ENCODE measurements at places on chromosomes 7 and 10.

GRCh38 chr7:73682745-73683055, 553 bp downstream of the DNAJC30 start:
- no peak for DNase-seq

GRCh38 chr7:18320971-18321567, 174.5 kb upstream of the HDAC9 start:
- peak; percentile 44 for DNase-seq

- no peak for DNase-seq
Measured at GRCh38 chr7:23100697-23101096, 4.9 kb upstream of the KLHL7 start.

DNA sequence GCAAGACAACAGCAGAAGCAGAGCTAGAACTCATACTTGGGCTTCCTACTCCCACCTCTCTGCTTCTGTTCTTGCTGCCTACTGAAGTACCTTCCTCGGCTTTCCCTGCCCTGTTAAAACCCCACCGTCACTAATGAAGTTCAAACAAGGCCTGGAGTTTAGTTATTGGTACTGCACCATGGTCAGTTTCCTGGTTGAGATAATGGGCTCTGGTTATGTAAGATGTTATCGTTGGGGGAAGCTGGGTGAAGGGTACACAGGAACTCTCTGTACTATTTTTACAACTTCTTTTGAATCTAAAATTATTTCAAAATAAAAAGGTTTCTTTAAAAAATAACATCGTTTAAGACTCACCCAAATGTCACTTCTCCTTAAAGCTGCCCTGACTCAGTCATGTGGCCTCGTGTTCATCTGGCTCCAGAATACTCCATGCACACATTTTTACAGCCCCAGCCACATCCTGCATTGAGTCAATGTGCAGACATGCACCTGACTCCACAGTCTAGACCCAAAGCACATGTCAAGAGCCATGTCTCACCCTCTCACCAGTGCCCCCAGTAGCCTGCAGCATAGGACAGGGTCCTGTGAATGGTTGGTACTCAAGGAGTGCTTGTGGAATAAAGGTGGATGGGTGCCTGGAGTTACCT, 36.9 kb upstream of the AQP1 start:
- DNase-seq: no peak

GRCh38 chr7:46191776-46192175, 270.7 kb upstream of the IGFBP3 start:
- peak; percentile 94 for DNase-seq

- no peak for DNase-seq
Measured at GRCh38 chr7:95432606-95433005, 2.2 kb downstream of the PON2 start.

GRCh38 chr7:79453558-79454360, at the start of gene MAGI2:
Gene MAGI2, minus strand, starts transcription at chr7:79453667. Its CDS starts 347 bp downstream, at chr7:79453320.
- DNase-seq: peak; percentile 81

DNA sequence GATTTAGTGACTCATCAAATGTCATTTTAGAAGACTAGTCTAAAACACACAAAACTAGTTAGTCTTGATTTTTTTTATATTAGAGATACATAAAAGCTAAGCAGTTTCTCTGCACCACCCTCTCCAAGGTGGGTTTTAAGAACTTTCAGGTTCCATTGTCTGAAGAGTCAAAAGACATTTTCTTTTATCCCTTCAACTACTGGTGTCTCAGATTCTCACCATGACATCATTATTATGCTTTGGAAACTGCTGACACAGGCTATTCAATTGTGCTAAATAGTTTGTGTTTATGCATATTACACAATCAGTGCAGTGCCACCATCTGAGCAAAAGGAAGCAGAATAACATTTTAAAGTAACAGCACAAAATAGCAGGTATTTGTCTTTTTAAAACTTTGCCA, 52.2 kb downstream of the IGF2BP3 start:
- peak; percentile 21 for DNase-seq

DNA sequence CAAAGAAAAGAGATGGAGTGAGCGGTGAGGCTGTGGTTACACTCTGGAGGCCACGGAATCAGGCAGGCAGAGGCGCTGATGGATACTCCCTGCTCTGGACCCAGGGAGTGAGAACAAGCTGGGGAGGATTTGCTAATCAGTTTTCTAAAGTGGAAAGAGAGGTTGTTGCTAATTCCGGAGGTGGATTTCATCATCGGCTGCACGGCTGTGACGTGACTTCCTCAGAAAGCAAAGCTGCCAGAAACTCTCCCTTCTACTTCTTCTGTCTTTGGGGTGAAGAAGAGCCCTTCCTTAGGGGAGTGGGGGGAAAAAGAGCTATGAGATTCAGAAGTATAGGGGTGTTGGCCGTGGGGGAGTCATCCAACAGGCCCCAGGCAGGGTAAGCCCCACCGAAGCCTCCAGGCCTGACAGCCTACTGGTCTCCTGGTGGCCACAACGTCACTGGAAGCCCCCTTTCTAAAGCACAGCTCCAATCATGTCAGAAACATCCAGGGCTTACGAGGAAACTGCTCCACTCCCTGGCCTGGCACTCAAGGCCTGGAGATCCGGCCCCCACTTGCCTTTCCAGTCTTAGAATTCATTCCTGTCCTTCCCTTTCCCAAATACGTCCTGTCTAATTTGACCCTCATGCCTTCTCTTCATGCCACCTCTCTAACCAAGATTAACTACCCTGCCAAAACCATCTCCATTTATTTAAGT, 114.5 kb downstream of the HIP1 start:
- DNase-seq: peak; percentile 80

- DNase-seq: no peak
Measured at GRCh38 chr10:11845113-11845512, 22.0 kb downstream of the PROSER2 start.

DNA sequence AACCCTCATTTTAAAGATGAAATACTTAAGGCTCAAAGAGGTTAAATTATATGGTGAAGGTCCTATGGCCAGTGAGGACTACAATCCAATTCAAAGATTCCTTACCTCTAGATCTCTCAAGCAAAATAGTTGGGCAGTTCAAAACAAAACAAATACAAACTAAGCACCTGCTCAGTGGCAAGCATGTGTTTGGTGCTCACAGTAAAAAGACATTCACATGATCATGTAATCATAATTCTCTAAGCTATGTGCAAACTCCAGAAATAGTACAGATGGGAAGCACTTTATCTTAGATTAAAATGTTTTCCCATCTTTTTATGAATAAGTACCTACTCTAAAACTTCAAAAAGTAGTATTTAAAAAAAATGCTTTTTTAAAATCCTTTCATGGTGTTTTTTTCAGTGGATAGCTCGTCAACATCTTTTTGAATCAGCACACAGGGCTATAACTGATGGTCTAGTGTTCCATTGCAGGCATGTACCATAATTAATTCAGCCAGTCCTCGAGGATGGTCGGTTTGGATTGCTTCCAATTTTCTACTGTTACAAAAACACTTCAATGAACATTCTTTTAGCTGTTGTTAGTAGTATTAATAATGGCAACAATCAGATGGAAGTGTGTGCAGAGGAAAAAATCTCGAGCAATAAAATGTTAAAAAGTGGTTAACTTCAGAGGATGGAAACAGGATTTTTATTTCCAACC, 58.4 kb downstream of the CHCHD3 start:
- DNase-seq: peak; percentile 53

DNA sequence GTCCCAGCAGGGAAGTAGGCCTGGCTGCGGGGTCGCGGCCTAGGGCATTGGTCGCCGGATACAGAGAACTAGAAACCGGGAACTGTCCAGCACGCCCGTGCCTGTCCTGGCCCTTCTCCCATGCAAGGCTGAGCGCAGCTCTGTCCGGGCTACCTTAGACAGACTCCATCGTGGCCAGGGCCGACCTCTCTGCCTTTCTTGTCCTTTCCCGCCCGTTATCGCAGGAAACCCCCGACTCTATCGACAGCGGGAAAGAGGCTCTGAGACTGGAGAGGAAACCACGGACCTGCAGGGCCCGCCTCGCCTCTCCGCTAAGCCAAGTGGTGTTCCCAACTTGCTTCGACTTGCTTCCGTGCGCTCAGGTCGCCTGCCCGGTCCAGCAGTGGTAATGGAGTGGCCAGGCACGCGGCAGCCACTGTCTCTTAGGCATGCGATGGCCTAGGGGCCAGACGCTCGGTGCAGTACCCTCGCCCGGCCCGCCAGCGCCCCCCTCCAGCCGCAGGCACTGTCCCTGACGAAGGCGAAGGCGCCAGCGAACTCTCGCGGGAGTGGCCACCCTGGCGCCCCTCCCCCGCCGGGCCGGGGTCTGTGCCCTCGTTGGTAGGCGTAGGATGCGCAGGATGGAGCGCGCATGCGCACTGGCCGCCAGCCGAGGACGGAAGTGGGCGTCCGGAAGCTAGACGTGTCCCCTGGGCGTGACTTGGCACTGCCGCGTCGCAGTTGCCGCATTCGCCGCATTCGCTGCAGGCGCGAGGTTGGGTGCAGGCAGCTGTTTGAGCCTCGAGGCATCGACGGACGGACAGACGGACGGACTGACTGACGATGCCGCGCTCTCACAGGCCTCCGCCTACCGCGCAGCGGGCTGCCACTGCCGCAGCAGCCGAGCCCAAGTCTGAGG, 54.4 kb downstream of the MCMBP start:
- peak; percentile 81 for DNase-seq

DNA sequence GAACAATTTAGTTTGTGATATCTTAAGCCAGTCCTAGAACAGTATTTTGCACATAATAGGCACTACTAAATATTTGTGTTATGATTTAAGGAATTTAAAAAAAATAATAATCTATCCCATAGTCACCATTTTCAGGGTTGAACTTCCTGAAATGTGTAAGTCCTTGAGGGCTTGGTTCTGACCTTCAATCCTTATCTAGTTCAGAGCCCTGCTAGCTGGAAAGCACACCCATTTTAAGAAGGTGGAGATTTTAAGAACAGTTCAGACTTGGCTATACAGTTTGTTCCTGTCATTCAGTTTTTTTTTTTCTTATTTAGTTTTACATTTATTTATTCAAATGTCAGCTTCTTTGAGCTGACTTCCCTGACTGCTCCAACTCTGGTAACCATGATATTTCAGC, 183.4 kb upstream of the MAGI2 start:
- no peak for DNase-seq

DNA sequence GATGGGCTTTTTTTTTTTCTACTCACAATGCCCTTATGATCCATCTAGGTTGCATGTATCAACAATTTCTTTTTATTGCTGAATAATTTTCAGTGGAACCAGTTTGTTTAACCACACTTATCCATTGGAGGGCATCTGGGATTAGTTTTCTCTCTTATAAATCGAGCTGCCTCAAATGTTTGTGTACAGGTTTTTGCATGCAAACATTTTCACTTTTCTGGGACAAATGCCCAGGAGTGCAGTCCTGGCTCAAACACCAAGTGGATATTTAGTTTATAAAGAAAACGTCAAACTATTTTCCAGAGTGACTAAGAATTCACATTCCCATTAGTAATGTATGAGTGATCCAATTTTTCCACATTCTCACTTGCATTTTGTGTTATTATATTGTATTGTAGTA, 313.4 kb downstream of the CXCL12 start:
- DNase-seq: peak; percentile 82

DNA sequence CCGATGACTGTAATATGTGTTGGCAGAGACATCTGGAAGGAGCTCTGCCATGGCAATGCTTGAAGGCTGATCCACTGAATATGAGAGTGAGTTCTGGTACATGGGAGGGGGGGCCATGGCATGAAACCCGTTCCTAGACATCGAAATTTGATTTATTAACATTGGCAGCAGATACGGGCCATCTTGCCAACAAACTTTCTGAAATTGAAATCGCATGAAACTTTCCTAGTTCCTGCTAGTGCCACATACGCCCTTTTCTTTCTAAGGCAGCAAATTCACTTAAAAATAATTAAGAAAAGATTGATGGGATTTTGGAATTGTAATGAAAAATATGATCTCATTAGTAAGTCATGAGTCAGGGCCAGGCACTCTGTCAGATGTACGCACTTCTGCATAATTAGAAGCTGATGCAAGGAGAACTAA, 91.8 kb upstream of the KMT2C start:
- peak; percentile 65 for DNase-seq

DNA sequence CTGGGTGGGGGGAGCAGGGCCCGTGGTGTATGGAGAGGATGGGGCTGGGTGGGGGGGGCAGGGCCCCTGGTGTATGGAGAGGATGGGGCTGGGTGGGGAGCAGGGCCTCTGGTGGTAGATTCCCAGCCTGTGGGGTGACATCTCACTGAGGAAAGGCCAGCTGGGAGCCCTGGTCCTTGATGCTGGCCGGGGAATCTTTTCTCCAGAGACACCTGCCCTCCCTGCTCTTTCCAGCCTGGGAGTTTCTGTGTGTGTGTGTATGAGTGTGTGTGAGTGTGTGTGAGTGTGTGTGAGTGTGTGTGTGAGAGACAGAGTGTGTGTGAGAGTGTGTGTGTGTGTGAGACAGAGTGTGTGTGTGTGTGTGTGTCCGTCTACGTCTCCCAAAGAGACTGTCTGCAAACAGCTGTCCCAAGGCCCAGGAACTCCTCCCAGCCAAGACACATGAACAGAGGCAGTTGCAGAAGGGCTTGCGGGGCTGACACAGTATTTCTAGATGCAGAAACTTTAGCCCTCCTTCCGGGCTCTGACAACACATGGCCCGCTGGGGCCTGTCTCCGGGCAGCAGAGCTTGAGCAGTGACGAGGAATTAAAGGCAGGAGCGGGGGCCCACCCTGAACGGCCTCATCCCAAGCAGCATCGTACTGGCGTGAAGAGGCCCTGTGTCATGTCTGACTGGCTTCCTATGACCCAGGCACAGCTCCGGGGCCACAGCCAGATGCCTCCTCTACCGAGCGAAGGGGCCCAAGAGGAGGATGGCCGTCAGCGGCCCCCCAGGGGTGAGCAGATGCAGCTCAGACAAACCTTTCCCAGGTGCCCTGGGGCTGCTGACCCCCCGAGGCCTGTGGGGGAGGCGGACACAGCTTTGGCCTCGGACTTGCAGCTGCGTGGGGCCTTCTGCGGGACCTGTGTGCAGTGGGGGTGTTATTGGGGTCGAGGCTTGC, 24.3 kb downstream of the FAM20C start:
- peak; percentile 49 for DNase-seq

GRCh38 chr10:389261-389790, 254.1 kb downstream of the ZMYND11 start:
- DNase-seq: no peak

DNA sequence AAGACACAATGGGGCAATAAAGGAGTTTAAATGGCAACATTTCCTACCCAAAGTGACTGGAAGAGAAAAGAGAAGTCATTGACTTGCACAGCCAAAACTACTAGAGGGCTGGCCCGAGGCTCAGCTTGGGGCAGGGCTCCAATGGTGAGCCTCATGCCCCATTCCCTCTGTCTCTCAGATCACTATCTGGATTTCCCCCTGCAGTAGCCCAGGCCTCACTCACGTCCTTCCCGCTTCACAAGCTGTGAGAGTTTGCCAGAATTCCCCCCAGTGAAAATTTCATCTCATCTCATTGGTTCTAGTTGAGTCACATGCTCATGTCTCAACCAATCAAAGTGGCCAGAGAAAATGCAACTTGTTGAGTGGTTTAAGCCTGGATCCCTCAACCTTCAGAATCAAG, 181.3 kb downstream of the WDR11 start:
- DNase-seq: no peak

GRCh38 chr10:15461353-15462108, 90.4 kb upstream of the FAM171A1 start:
- peak; percentile 80 for DNase-seq

GRCh38 chr7:158393926-158394625, 193.5 kb downstream of the PTPRN2 start:
- no peak for DNase-seq

GRCh38 chr10:122568551-122568950, 8.0 kb downstream of the DMBT1 start:
- DNase-seq: no peak
